Hematopoietic multipotent progenitor cell treated with erythropoietin and hydrocortisone succinate and interleukin-3 and kit ligand, for 8 days (in vitro differentiated cells): ENCODE measurements at places on chromosomes 11 and 22.

GRCh38 chr11:24759742-24760141, 262.9 kb downstream of the LUZP2 start:
- DNase-seq: no peak

DNA sequence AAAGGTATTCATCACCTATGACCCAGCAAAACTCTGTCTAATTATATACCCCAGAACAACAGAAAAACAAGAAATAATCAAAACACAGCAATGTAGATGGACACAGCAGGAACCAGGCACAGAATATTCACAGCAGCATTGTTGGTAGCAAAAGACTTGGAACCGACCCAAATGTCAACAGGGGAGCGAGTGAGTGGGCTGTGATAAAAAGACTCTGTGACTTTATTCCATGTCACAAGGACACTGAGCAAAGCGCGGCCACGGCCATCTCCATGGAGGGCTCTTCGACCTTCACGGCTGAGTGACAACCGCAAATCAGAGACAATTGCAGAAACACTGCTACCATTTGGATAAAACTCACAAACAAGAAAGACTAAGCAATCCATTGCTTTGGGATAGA, 1373.1 kb downstream of the TBC1D22A start:
- no peak for DNase-seq

GRCh38 chr11:117230286-117230961, 1.4 kb downstream of the PCSK7 start:
- no peak for DNase-seq

DNA sequence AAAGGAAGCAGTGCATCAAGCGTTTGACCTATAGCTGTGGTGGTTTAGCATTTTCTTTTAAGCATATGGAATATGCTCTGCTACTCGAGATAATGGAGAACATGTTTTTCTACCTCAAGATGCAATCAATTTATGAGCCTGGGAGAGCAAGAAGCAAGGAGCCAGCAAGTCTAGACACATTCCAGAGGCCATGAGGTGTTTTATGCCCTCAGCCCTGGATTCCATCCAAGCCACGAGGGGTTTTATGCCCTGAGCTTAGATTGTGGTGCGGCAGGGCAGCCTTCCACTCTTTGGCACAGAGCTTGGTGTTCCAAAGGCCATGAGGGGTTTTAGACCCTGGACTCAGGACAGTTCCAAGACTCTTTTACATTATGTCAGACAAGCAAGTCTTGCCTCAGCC, 11.7 kb upstream of the DNAJB13 start:
- no peak for DNase-seq

DNA sequence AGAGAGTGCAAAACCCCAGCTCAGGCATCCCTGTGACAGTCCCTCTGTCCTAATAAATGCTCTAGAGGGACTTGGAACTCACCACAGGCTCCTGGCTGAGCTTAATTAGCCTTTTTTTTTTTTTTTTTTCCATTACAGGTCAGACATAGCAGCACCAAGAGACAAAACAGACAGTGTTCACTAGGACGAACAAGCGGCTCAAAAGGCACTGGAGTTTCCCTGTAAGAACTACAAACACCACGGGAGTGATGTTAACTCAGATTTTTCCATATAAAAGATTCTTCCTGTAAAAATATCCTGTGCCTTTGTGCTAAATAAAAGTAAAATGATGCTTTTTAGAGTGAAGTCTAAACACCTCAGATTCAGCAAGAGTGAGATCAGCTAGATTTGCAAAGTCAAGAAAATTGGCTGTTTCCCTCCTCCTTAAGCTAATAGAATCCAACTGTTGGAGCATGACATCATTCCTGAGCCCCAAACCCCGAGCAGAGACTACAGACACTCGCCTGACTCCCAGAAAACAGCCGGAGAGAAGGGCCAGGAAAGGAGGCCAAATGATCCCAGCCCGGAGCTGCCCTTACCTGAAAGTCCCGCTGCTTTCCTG, 101.0 kb upstream of the AKIP1 start:
- DNase-seq: no peak
